HCT116 (cell line): ENCODE measurements at places on chromosomes 11 and 22.
A peak's percentile ranks its signal among the peaks of the same experiment; 100 is the strongest.

- DNase-seq: peak; percentile 67
Observed at GRCh38 chr11:62786318-62787004, 741 bp upstream of the TMEM179B start.

DNA sequence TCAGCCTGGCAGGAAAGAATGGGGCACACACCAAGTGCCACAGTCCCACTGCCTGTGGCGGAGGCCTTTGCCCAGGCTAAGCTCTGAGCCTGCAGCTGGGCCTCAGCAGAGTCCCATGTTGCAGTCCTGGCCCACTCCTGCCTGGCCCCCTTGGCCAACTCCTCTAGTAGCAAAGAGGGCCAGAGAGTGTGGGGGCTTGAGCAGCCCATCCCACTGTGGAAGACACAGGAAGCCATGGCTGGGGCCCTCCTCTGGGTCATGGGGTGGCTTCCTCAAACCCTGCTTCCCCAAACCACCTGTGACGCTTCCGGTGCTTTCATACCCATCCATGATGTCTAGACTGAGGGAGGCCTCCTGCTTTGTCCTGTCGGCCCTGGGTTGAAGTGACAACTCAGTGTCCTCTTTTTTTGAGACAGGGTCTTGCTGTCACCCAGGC is 5.8 kb downstream of the RPS19BP1 start:
- DNase-seq: no peak

- DNase-seq: no peak
Observed at GRCh38 chr11:117979481-117980211, 6.5 kb upstream of the IL10RA start.

GRCh38 chr11:12077535-12078280 is 32.7 kb upstream of the MICAL2 start:
- no peak for DNase-seq

GRCh38 chr11:11946180-11946579 is 62.2 kb downstream of the DKK3 start:
- DNase-seq: no peak

DNA sequence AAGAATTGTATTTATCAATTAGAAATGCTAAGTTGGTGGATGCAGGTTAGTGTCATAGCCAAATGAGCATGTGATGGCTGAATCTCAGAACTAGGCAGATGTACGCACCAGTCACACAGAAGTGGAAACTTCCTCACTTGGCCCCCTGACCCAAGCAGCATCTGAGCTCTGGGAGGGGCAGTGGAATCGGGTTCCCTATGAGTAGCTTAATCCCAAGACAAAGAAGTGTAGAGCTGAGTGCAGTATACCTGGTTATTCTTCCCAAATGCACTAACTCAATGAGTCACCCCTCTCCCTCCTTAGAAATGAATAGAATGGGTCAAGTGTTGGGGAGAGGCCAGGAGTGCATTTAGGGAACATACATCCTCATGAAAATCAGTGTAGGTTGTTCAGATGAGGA is 224.6 kb downstream of the FAT3 start:
- DNase-seq: no peak

GRCh38 chr22:25067851-25068421 is 115.4 kb downstream of the KIAA1671 start:
- DNase-seq: no peak

DNA sequence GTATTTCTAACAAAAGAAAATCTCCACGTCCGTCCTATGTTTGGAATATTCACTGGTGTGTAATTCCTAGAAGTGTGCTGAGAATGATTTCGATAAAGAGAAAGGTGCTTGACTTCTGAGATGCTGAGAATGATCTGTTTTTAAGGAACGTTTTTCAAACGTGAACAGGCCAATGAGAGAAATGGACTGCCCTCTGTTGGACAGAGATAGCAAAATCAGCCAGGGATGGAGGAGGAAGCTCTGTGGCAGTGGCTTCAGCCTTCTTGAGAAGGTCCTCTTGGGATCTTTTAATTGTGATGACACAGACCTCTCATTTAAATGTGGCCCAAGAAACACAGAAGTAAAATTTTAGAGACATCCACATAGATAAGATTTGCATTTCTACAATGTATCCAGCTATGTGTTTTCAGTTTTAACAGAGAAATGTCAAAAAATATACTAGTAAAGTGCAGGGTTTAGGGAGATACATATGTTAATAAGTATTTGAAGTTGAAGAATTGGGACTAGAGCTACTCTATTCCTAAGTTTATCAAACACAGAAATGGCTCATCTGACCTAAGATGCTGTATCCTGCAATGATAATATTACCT is 84.0 kb upstream of the RCN1 start:
- peak; percentile 35 for DNase-seq

GRCh38 chr11:103619480-103619879 is 417.0 kb upstream of the DDI1 start:
- no peak for DNase-seq

DNA sequence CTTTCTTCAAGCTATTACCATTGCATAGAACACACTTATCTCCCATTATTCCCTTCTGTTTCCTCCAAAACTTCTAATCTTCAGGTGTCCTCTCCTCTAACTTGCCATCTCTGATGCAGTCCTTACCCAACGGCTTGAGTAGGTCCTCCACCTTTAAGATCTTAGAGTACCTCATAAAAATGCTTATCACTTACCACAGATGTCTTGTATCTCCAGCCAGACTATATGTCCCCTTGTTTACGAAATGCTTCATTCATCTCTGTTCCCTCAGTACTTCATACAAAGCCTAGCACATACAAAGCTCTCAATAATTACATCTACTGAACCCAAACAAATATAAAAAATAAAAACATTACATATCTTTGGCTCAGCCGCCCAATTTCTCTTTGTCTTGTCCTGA is 49.2 kb downstream of the PAK1 start:
- DNase-seq: no peak

DNA sequence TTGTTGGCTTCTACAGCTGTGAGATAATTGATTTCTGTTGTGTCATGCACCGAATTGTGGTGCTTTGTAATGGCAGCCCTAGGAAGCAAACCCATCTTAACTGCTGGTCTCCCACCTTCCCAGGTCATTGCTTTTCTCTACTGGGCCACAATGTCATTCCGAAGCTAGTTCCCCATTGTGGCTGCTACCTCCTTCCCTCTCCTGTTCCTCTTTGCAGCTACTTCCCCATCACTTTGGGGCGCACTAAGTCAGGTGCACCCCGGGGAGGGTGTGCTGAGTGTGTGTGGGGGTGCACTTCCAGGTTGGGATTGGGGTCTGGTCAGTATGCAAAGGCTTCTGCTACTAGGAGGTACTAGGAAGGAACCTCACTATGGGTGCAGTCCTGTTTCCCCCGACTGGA is 109.3 kb downstream of the ST3GAL4 start:
- DNase-seq: no peak

- no peak for DNase-seq
Observed at GRCh38 chr11:46948378-46949131, 12.0 kb downstream of the CSTPP1 start.

DNA sequence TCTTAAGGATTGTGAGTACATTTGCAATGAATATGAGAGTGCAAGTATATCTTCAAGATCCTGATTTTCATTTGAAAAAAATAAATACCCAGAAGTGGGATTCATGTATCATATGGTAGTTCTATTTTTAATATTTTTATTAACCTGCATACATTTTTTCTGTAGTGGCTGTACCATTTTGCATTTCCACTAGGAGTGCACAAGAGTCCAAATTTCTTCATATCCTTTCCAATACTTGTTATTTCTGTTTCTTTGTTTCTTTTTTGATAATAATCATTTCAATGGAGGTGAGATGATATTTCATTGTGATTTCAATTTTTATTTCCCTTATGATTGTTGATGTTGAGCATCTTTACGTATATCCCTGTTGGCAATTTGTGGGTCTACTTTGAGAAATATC is 759.8 kb upstream of the CNTN5 start:
- no peak for DNase-seq

DNA sequence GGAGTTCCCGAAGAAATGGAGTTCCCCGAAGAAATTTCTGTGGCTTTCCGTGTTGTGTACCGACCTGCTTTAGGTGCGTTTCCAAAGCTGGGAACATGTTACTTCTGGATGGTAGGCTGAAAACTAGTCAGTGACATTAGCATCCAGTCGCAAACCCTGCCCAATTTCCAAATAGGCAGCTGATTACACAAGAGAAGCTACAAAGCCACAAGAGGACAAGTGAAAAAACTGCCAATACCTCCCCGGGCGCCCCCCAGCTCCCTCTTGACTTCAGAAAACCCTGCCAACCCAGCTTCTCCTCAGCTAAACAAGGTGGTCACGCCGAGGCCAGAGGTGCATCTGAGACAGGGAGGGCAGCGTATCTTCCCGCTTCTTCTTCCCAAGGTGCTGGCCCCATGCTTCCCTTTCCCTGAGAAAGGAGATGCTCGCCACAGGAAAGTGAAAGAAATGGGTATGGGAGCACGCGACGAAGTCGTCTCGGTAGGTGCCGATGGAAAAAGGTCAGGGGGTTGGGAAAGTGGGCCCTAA is 551 bp downstream of the AGBL2 start:
- DNase-seq: no peak

GRCh38 chr22:39908737-39909136 is 7.9 kb downstream of the GRAP2 start:
- no peak for DNase-seq

GRCh38 chr22:20582520-20583361 is 75.3 kb downstream of the MED15 start:
- DNase-seq: no peak

GRCh38 chr22:29715240-29715639 is 4.6 kb upstream of the CABP7 start:
- no peak for DNase-seq

- DNase-seq: no peak
Observed at GRCh38 chr11:21653951-21654421, 538.9 kb upstream of the ANO5 start.

DNA sequence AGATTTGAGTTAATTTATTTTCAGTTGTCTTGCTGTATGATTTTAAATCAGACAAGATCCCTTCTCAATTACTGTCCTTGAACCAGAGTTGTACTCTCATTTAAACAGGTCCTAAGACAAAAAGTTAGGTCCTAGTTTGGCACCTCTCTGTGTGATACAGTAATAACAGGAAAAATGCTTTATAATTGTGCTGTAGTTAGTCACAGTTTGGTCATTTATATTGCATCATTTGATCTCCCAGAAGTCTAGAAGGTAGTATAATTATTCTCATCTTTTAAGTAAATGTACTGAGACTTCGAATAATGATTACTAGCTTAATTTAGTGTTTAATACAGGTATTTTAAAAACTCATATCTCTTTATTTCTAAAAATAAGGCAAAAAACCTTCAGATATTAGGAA is 18.1 kb upstream of the LUZP2 start:
- no peak for DNase-seq

DNA sequence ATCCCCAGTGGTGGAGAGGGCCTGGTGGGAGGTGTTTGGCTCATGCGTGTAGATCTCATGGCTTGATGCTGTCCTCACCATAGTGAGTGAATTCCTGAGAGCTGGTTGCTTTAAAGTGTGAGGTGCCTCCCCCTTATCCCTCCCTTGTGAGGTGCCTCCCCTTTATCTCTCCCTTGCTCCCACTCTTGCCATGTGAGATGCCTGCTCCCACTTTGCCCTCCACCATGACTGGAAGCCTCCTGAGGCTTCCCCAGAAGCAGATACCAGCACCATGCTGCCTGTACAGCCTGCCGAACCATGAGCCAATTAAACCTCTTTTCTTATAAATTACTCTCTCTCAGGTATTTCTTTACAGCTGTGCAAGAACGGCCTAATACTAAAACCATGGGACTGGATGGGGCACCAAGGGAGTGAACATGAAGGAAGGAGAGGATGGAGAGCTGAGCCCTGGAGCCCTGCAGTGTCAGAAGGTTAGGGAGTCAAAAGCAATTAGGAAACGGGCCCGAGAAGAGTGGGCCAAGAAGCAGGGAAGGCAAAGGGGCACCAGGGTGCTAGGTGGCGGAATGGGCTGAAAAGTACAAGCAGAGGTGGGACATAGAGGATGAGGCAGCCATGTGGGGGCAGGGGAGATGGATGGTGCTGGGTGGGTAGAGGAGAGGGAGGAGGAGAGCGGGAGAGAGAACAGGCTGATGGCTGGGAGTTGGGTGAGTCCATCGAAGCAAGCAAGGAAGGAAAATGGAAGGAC is 9.4 kb downstream of the IFITM10 start:
- DNase-seq: no peak

GRCh38 chr11:122178795-122179194 is 62.8 kb upstream of the BLID start:
- DNase-seq: no peak

GRCh38 chr11:133656082-133656635 is 123.9 kb upstream of the OPCML start:
- no peak for DNase-seq

DNA sequence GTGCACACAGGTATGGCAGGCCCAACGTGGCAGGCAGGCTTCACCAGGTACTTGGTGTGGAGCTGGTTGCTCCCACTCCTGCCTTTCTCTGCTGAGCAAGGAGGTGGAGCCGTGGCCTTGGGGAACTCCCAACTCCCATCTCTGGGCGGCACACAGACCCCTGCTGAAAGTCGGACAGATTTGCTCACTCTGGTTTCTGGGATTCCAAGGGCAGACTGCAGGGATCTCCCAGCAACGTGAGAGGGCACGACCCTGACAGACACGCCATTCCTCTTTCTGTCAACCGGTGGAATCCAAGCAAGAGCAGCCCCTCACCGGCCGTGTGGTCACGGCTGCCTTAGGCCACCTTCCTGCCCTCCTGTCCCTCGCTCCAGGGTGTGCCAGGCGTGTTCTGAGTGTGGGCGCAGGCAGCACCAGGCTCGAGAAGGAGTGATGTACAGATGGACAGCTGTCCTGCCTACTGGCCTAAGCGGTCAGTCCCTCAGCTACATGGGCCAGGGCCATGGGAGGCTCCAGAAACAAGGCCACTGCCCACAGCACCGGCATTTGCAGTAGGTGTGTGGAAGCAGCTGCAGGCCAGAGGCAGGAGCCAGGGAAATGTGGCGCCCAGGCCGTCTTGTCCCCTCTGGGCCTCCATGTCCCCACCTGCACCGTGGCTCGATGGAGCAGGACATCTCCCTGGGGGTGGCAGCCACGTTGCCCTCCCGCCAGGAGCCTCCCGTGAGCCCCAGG is 13.7 kb upstream of the PPARA start:
- DNase-seq: no peak

DNA sequence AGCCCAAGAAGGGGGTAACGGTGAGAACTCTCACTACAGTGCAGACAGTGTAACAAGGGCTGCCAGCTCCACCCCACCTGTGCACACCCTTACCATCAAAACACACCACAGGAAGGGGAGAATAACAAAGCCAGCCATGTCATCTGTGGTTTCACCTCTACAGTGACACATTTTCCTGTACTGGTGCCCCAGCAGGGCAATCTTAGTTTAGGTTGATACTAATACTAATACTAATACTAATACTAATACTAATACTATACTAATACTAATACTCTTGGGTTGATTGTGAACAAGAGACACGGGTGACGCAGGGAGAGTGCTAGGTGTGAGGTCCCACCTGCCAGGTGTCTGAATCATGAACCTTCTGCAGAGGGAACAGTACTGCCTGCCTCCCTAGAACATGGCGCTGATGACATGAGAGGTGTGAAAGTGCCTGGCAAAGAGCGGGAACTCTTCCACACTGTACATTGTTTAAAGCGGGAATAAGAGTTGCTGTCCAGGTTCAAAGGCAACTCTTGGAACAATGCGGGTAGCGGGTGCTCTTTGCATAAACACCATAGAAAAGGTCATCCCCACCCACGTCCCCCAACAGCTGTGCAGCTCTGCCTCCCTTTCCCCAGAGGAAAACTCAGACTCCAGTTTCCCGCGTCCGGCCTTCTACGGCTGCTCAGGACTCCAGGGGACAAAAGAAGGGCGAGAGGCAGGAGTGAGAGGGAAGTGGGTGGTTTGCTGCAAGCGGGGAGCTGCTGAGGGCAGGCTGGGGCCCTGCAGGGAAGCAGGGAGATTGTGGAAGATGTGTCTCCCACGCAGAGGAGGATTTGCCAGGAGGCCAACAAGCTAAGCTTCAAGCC is 25.0 kb upstream of the TMPRSS4 start:
- no peak for DNase-seq
